ENCODE measurements at places on chromosomes 6 and 20. TPM values are rescaled to one million over a fixed set of nuclear protein-coding genes. Genes with fewer than 3 reads are reported as not detected.

HLA-C gene
- total RNA-seq, result 613 TPM

RIPOR3 gene
- total RNA-seq, result not detected

EMILIN3 gene
- total RNA-seq, result not detected

LAMA2 gene
- 0.04 TPM for total RNA-seq

KHDC3L gene
- total RNA-seq, result not detected

LY6G6C gene
- not detected for total RNA-seq

PROKR2 gene
- total RNA-seq, result not detected

OR12D1 gene
- total RNA-seq, result not detected

PPP1R14C gene
- total RNA-seq, result 0.32 TPM

Data from Karpas-422 (cell line).